Ovary (tissue), 10 donors: ENCODE measurements at places on chromosomes 3 and 15.

- DNase-seq, result no peak
These were observed 46.0 kb downstream of the CA12 start for GRCh38 chr15:63335543-63336240.

DNA sequence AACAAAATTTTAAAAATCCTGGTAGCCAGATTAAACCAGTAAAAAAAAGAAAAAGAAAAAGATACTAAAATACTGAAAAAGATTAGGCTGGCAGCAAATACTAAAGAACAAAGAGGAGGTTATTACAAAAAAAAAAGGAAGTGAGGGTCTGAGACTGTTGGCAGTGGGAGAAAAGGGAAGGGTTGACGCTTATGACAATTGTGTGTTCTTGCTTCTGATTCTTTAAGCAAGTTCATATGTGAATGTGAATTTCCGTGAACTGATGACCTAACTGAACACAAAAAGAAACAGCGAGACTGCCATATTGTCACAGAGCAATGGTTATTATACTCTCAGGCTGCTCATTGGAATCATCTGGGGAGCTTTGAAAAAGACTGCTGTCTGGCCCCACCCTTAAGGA lies 56.5 kb downstream of the ATP13A4 start:
- DNase-seq, result no peak

- no peak for DNase-seq
These were observed 224.1 kb downstream of the TPRG1 start for GRCh38 chr3:189395825-189396224.

DNA sequence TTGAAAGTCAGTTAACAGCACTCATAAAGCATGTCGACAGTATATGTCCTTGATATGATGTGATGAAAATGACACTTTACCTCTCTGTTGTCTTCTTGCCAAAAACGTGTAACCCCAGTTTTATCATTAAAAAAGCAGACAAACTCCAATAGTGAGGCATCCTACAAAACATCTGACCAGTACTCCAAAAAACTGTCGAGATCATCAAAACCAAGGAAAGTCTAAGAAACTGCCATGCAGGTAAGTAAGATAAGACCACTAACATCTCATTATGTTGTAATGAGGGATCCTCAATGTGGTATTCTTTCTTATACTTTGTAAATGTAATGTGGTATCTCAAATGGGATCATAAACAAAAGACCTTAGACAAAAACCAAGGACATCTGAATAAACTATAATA lies 152.3 kb downstream of the NR1I2 start:
- no peak for DNase-seq

DNA sequence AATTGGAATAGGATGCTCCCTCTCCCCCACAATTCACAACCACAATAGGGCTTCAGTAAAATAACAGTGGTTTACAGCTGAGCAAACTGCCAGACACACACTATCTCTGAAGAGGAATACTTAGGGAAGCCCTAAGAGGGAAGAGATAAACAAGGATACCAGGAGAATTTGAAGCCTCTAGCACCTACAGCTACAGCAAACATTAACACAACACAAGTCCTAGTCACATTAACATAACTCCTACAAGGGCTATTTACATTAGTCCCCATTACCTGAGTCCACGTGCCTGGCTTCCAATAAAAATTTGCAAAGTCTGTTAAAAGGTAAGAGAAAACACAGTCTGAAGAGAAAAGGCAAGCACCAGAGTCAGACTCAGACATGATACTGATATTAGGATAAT lies 346.9 kb upstream of the CDIN1 start:
- DNase-seq, result no peak
